ENCODE measurements at places on chromosomes 12 and 14. TPM values are rescaled to one million over a fixed set of nuclear protein-coding genes. Genes with fewer than 3 reads are reported as not detected.

Gene POTEM
- total RNA-seq: not detected

Gene FGD6
- total RNA-seq: 2.0 TPM

Gene CPNE6
- total RNA-seq: 0.12 TPM

Gene PPP1R36
- not detected for total RNA-seq

Gene E2F7
- total RNA-seq: 4.9 TPM

Gene OR4K5
- total RNA-seq: not detected

Gene FIGNL2
- total RNA-seq: 0.86 TPM
